ENCODE measurements at places on chromosomes 4 and X.

DNA sequence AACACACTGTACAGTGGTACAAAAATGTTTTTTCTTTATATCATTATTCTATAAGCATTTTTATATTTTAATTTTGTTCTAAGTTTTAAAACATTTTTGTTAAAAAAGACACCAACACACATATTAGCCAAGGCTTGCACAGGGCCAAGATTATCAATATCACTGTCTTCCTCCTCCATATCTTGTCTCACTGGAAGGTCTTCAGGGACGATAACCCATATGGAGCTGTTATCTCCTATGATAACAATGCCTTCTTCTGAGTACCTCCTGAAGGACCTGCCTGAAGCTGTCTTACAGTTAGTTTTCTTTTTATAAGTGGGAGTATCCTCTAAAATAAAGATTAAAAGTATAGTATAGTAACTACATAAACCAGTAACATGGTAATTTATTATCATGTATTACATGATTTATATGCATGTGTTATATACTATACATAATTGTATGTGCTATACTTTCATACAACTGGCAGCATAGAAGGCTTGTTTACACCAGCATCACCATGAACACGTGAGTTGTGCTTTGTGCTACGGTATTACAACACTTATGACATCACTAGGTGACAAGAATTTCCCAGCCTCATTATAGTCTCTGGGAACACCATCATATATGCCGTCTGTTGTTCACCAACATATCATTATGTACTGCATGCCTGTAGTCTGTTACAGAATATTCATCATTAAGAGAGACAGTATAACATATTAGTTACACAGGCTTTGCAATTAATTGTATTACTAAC is 90.7 kb downstream of the WDFY3 start:
- no peak for DNase-seq

DNA sequence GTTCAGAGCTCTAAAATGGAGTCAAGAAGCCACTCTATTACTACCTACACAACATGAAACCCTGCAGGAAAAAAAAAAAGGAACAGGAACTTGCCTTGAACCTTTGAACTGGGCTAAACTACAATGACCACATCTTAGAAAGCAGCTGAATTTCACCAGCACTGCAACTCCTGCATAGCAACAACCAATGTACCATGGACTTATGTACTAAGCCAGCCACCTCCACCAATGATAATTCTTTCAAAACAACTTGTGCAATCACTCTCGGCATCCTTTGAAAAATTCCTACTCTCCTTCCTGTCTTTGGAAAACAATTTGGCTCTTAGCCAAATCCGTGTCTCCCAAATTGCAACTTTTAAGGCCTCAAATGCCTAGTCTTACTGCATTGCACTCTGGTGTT is 26.8 kb upstream of the FMR1 start:
- DNase-seq, result no peak

- no peak for DNase-seq
These were observed 648 bp downstream of the GPC4 start for GRCh38 chrX:133414406-133415275.

GRCh38 chr4:10671366-10671765 is 13.2 kb downstream of the CLNK start:
- DNase-seq, result no peak

GRCh38 chr4:38275331-38276100 is 315.3 kb downstream of the PTTG2 start:
- no peak for DNase-seq

- DNase-seq, result no peak
These were observed 215.4 kb downstream of the UGT8 start for GRCh38 chr4:114813961-114814360.

DNA sequence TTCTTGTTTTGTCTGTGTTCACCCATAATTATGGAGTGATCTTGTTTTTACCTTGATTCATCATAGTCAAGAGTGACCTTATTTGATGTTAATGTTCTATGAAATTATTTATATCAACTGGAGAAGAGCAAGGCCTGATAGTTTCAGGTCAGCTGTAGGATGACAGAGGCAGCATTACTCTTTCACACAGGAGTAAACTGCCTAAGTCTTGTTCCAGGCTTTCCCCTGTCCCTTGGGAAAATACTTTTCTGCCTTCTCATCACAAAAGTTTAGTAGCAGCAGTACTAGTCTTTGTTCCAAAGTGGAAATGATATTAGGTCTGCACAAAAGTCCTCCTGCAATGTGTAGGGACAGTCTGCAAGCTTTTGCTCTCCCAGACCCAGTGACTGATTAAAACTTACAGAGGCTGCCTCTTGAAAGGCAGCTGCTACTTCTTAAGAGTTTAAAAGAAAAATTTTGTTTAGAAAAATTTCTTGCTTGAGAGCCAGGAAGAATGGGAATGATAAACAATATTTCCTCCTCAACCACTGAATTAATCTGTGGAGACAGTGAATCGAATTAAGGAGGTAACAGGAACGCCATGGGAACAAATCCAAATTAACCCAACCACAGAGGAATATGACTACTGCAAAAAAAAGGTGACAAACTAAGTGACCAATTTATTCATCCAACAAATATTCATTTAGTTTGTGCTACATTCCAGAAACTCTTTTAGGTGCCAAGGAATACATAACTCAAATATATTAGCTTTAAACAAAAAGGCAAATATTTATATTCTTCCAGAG is 991.4 kb upstream of the PABPC4L start:
- no peak for DNase-seq

DNA sequence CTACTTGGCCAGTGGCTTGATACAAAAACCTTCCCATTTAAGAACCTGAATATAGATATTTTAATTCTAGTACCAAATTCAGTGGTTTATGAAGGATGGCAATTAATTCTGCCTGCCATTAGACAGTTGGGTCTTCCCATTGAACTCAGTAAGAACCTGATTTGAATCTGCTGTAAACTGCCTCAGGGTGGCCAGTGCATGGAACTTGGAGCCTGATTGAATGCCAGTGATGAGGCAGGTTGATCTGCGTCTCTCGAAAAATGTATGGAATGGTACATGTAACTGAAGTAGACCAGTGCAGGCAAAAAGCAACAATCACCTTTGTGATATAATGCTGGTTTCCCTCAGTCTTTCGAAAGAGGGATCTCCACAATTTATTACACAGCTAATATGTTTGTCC is 421.4 kb downstream of the TMA16 start:
- no peak for DNase-seq

- no peak for DNase-seq
These were observed 106.0 kb downstream of the ASMT start for GRCh38 chrX:1720836-1721235.

DNA sequence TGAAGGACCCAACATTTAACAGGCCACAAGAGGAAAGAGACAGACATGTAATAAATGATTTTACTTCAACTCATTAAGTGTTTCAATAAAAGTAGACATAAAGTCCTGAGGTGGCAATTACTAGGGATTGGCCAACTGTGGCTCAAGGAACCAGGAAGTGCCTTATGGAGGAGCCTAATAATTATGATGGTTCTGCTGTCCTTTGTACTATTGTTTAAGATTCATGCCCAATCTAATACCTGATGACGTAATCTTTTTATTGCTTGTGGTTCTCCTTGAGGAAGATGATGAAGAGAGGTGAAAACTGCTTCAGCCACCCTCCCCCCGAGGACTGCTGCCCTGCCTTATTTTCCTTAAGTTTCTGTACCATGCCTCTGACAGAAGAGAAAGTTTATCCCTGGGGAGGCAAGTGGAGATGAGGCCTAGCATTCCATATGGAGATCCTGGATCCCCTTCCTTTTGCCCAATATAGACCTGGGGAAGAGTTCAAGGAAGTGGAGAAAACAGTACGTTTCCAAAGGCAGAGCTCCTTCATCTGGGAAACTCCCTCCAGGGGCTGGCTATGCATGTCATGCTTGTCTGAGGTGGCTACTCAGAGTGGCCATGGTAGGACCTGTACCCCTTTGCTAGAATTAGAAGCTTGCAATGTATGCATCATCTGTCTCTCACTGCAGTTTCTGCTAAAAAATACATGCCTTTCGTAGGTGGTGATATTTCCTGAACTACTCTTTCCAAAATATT is 56.8 kb upstream of the FAT1 start:
- no peak for DNase-seq

DNA sequence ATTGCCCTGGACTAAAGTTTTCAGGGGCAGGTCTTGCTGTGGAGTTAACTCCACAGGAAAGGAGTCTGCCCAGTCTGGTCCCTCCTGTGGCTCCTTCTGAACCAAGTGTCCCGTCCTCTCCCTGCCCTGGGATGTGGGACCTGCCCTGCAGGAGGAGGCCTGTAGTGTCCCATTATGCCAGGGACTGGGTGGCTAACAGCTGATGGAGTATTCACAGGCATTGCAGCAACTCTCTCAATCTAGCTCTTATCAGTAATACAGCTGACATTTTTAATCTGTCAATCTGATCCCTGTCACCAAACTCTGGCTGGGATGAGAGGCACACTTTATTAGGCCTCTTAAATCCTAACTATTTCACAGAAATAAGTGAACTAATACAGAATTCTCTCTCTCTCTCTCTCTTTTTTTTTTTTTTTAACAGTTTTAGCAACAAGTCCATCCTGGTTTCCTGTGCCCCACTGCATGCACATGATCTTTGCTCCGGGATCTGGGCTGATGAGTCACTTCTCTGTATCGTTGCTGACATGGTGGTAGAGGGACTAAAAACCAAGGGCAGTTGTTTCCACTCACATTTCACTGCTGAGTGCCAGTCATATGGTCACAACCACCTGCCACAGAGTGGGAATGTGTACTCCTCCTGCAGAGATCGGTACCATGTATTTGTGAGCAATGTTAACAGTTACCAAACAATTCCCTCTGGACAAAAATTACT is 39.1 kb downstream of the HAND2 start:
- DNase-seq, result no peak

GRCh38 chr4:64200001-64200555 is 209.2 kb downstream of the TECRL start:
- no peak for DNase-seq

- DNase-seq, result no peak
These were observed 29.1 kb downstream of the RIPPLY1 start for GRCh38 chrX:106874075-106874474.

- DNase-seq, result no peak
These were observed 21.9 kb upstream of the EMCN start for GRCh38 chr4:100539706-100540105.

DNA sequence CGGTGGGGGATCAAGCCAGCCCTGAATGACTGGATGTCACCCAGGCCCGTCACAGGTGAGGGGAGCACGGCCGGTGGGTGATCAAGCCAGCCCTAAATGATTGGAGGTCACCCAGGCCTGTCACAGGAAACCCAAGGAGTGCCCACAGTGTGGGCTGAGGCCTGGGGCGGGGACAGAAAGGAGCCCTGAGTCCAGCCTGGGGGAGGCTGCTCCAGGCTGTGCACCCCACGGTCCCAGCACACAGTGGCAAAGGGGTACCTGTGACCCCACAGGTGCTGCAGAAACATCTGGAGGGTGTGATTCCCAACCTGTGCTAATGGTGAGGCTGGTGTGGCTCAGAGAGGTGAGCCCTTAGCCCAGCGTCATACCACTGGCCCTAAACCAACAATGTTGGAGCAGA is 6.2 kb upstream of the CPLX1 start:
- no peak for DNase-seq

DNA sequence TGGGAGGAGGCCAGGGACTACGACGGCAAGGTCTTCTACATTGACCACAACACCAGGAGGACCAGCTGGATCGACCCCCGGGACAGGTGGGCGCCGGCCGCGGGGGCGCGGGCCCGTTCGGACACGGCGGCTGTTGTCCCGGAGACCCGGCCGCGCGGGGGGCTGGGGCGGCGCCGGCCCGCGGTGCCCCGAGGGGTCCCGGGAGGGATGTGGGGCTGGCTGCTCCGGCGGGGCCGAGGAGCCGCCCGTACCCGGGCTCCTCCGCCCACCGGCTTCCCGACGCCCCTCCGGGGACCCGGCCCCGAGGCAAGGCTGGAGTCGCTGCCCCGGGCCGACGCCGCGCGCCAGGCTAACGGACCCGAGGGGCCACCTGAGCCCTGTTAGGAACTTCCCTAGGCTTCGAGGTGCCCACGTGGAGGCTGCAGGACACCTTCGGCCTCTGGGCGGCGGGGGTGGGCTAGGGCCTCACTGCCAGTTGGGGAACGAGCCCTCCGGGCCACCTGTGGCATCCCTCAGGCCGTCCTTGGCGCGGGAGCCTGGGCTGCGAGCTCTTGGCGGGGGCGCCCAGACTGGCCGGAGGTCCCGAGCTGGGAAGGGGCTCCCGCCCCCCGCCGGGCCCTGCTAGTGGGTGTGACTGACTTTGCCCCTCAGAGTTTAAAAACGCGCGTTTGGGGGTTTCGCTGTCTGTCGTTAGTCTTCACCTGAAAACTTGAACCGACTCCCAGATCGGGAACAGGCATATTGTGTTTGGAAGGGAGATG is 660 bp downstream of the WWC2 start:
- peak; percentile 7 for DNase-seq

DNA sequence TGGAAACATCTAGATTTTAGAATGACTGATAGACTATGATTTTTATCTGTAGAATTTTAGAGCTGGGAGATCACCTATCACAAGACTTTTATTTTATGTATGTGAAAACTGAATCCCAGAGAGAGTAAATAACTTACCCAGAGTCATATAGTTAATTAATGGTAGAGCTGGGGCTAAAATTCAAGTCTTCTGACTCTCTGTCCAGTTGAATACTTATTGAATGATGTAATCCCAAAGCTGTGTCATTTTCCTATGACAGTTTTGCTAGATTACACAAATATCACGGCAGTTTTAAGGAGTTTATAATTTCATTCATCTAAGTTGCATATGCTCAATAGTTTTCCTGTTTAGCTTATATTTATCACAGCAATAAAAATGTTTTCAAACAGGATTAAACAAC is 6.7 kb downstream of the NRK start:
- no peak for DNase-seq

DNA sequence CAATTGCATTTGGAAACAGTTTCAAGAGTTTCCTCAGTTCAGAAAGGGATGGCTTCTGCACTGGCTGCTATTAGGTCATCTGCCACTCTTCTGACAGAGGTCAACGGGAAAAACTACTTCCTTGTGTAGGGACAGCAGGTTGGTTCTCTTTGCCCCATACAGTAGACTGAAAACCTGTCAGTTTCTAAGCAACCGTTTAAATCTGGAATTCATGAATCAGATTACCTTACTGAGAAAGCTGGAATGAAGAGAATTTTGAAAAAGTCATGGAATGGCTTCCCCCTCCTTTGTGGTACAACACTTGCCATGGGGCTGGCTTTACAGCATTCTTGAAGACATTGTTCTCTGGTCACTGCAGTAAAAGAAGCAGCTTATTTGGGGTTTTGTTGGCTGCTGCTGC is 240.3 kb downstream of the IL1RAPL2 start:
- no peak for DNase-seq

GRCh38 chr4:182502064-182502463 is 258.9 kb downstream of the TENM3 start:
- DNase-seq, result no peak

DNA sequence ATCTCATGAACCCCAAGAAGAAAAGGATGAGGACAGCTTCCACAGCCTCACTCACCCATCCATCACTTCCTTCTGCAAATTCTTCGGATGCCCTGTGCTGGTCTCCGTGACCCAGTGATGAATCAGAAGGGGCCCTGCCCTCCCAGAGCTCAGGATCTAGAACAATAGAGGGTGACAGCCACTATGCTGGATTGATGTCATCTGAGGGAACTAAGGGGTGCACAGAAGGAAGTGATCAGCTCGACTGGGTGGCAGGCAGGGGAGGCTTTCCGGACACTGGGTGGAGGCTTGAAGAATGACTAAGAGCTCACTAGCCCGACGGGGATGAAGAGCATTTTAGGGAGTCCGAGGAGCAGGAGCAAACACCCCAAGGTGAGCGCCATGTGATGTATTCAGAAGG is 1.4 kb upstream of the ZNF185 start:
- DNase-seq, result no peak

- no peak for DNase-seq
These were observed 2324.7 kb upstream of the AGA start for GRCh38 chr4:179766938-179767337.

Measured in activated T-cell treated with anti-CD3 and anti-CD28 coated beads for 48 hours (primary cell).